Activated CD8-positive, alpha-beta memory T cell treated with anti-CD3 and anti-CD28 coated beads for 24 hours (primary cell): ENCODE measurements at places on chromosomes 5 and 9.

- no peak for DNase-seq
These were observed 133.3 kb downstream of the GCNT1 start for GRCh38 chr9:76592091-76592973.

DNA sequence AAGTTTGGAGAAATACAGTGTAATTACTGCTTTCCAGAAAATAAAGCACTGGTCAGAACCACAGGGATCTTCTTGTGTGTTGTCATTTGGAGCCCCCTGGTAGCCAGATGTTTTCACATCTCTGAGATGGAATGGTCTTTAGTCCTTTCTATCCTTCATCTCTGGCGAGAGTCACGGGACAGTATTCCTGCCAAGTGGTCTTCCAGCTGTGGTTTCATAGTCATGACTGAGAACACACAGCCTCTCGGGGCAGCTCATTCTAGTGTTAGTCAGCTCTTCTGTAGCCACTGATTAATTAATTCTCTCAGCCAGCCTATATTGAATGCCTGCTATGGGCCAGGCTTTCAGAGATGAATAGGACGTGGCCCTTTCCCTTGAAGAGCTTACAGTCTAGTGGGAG, 34.1 kb downstream of the HMGXB3 start:
- no peak for DNase-seq

DNA sequence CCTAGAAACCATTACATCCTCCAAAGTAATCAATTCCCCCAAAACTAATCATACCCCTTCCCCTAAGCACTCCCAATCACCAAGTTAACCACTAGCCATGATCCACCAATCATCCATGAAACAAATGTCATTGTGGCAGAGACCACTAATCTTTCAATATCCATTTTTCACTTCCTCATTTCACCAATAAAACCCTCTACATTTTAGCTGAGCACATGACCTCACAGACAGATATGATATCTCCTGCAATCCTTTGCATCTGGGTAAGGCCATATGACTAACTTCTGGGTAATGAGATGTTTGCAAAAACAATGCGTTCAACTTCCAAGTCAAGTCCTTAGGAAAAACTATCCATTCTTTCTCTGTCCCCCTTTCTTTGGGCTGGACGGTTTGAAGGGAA, 20.7 kb downstream of the OR2S2 start:
- DNase-seq, result no peak

GRCh38 chr5:149153751-149154610, 12.7 kb downstream of the ABLIM3 start:
- DNase-seq, result no peak

DNA sequence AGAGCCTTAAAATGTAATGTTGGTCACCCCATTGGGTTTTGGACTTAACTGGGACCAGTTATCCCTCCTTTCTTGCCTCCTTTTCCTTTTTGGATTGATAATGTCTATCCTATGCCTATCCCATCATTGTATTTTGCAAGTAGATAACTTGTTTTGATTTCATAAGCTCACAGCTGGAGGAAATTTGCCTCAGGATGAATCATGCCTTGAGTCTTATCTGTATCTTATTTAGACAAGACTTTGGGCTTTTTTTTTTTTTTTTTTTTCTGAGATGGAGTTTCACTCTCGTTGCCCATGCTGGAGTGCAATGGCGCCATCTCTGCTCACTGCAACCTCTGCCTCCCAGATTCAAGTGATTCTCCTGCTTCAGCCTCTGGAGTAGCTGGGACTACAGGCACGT, 443.3 kb downstream of the DNAH5 start:
- DNase-seq, result no peak

DNA sequence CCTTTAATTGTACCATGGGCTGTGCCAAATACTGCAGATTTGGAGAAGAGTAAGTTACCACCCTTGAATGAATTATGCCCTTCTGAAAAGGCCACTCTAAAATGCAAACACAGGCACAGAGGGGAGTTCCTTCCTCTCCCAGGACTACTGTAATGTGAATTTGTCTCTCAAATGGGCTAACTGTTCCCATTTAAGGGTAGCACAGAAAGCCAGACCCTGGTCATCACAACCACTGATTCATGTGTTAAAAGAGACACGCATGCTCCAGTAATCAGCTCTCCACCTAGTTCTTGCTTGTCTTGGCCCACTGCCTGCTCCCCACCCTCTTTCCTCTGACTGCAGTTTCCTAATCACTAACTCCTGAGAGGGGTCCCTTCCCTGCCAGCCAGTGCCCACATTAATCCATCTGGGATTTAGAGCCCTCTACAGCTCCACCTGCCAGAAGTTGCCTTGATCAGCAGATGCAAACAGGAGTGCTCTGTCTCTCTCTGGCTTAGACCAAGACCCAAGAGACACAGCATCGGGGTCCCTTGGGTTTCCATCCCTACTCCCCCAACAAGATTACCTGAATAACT, 382.4 kb downstream of the TMEM167A start:
- DNase-seq, result no peak

- no peak for DNase-seq
These were observed 22.3 kb upstream of the ARL15 start for GRCh38 chr5:54332720-54333119.

DNA sequence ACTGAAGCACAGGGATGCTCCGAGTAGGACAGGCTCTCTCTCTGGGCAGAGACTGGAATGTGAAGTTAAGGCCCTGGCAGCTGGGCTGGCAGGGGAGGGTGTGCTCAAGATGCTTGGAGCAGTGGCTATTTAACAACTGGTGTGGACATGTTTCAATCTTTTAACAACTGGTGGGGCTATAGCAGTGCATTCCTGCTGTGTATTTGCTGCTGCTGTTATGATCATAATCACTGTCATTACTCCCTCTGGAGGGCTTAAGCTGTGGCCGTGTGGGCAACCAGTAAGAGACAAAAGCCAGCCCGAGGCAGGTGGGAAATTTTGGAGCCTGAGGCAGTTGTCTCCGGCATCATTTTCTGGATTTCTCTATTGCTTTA, 33.3 kb upstream of the PTGS1 start:
- no peak for DNase-seq

GRCh38 chr5:148482196-148482595, 98.4 kb downstream of the FBXO38 start:
- DNase-seq, result no peak

DNA sequence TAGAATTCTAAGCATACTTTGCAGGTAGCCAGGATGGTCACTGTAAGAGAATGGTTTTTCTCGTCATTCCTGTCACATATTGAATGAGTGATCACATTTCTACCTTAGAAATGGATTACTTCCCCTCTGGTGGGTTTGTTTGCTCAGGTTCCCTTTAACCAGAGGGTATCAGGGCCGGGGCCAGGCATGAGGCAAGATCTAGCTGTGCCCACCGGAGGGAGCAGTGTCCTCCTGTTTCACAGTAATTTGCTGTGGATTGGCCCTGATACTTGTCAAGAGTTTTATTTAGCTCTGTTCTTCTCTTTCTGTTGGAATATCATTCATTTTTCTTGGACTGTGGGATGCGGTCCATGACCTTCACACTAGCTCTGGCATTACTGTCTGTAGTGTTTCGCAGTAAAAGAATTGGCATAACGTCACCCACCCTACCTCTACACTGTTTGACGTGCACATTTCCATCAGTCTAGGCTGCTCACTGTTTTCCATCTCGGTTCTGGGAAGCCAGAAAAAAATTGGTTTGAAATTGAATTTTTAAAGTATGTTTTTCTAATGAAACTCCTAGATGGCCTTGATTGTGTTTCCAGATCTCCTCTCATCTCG, 42.4 kb upstream of the ZBED3 start:
- no peak for DNase-seq

DNA sequence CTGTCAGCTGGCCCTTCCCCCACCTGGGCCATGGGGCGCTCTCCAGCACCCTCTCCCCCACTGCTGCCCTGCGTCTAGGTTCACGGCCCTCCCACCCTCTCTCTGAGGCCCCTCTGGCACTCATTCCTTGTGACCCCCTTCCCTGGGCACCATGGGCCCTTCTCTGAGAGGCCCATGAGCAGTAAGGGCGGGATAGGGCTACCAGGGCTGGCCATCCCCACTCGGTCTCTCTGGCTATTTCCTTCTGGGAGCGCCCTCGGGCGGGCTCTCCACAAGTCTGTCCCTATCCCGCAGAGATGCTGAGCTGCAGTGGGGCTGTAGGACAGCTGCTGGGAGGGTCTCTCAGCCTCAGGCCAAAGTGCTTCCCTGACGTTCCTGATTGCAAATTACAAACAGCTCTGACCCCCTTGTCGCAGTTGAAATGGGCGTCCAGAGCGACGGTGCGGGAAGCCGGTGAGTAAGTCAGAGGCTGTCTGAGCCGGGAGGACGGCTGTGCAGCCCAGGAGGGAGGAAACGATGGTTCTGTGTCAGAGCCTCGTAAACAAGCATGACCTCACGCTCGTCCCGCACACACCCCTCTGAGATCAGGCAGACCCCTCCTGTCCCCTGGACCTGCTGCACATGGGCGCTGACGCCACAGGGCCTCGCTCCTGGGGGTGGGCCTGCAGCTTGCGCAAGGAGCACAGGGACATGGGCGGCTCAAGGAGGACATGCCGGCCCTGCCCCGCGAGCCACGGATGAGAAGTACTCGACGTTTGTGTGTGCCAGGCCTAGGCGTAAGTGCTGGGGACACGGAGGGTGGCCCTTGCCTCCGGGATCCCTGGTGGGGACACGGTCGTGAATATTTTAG, 36.3 kb upstream of the GFPT2 start:
- DNase-seq, result no peak

DNA sequence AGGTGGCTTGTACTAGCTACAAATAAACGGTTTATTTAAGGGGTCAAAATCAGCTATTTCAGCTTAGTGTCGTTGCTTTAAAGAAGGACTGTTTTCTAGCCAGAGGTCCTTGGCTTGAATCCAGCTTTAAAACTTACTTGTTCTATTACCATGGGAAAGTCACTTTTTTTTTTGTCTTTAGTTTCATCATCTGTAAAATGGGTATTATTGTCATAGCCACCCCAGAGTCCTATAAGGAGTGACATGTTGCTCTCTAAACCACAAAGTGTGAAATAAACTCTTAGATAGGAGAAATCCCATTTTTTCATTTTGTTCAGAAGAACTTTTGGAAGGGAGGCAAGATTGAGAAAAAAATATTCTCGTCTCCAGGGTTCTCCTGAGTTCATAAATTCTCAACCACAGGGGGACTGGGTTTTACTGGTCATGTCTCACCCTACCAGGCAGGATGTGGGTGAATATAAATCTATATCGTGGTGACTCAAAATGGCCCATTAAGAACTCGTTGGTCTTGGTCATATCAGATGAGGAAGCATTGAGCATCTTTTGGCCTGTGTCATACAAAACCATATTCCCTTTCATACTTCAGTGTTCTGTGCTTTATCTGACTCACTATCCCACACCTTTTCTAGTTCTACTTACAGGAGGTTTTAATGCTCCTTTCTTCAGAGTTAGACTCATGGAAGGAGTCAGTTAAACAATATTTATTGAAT, 202.7 kb upstream of the NR3C1 start:
- DNase-seq, result no peak

- DNase-seq, result no peak
These were observed 4.3 kb downstream of the CSNK1A1 start for GRCh38 chr5:149546974-149547373.

DNA sequence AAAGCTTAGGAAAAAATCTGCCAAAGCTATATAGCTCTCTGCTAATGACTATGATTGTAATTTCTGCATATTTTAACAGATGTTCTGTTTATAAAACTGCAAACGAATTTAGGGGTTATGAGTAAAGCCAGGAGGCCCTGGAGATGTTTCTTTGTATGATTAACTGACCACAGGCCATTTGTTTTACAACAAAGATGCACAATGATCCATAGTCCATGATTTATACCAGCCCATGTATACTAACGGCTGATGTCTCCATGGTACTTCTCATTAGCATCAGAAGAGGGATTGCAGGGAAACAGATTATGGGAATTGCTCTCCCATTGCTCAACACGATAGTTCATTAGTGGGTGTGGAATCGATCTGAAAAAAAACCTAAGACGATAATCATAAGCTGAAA, 78.9 kb downstream of the PPP2R2B start:
- no peak for DNase-seq

- no peak for DNase-seq
These were observed 17.9 kb upstream of the GFPT2 start for GRCh38 chr5:180370861-180371641.

GRCh38 chr5:173839117-173839713, 48.9 kb upstream of the CPEB4 start:
- DNase-seq, result no peak

- DNase-seq, result no peak
These were observed 119.0 kb downstream of the ENTREP1 start for GRCh38 chr9:69444021-69444420.

GRCh38 chr5:24644761-24645160, at the start of gene CDH10:
CDH10 (minus strand) TSS chr5:24644978; CDS start chr5:24593490, 51,488 bp downstream.
- DNase-seq, result no peak

GRCh38 chr5:1760231-1760630, 39.4 kb downstream of the MRPL36 start:
- DNase-seq, result no peak

DNA sequence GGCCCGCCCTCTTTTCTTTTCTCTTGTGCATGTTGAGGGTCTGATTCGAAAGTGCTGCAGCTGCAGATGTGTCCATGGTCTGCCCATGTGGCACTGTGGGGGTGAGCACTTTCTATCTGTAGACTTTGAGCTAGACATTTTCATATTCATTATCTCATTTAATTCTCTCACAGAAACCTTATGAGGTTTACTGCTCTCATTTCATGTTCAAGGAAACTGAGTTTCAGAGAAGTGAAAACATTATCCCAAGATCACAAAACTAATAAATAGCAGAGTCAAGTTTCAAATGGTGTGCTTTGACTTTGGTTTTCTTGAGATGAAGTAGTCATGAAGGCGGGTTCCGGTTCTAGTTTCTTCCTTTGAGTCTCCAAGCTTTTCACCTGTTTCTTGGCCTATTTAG, 536.5 kb upstream of the ZNF462 start:
- DNase-seq, result no peak

GRCh38 chr5:33381243-33381642, 59.5 kb upstream of the TARS1 start:
- DNase-seq, result no peak

DNA sequence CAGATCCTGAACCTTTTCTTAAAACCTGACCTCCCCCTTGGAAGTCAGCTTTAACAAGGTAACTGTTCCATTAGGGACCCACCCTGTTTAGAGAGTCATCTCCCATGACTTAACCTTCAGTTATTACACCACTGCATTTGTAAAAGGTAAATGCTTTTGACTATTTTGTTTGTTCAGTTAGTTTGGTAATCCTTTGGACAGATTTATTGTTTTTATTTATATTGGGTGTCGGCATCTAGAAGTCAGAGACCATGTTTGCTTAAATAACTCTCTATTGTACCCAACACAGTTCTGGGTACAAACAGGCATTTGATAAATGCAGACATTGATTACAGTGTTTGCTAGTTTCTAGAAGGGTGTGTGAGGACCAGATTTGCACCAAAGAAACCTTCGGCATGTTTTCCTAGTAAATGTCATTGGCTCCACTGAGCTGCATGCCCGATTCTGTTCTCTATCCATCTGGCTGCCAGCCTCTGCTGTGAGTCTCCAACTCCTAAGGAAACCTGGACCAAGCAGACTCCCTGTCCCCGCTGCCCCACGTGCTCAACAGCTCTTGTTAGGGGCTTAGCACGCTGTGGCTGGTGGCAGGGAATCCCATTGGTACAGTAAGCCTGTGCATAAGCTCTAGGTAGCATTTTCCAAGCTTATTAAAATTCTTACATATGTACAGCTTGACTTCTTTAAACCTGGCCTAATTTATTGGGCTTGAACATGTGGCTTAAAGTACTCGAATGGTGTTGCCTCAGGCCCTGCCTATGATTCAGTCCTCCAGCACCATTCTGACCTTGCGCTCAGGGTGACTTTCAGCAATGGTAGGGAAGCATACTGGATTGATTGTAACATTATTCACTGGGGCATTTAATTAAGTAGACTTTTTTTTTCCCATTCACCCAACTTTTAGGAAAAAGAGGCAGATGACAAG, 6.6 kb downstream of the PCBD2 start:
- DNase-seq, result no peak

GRCh38 chr5:126925482-126925881, 104.9 kb downstream of the MARCHF3 start:
- DNase-seq, result no peak
